ENCODE measurements at places on chromosomes 5 and 9. TPM values are rescaled to one million over a fixed set of nuclear protein-coding genes. Genes with fewer than 3 reads are reported as not detected.

Gene ALDOB
- 858 TPM for polyA plus RNA-seq

Gene IFNB1
- not detected for polyA plus RNA-seq

Gene FBXL7
- 28.3 TPM for polyA plus RNA-seq

Gene CLTA
- polyA plus RNA-seq, result 262 TPM

Gene WDR41
- 50.0 TPM for polyA plus RNA-seq

Gene CARD9
- 2.1 TPM for polyA plus RNA-seq

Gene WDR38
- 0.28 TPM for polyA plus RNA-seq

Gene SPATA31D4
- not detected for polyA plus RNA-seq

Gene SARDH
- 10.9 TPM for polyA plus RNA-seq

DNA sequence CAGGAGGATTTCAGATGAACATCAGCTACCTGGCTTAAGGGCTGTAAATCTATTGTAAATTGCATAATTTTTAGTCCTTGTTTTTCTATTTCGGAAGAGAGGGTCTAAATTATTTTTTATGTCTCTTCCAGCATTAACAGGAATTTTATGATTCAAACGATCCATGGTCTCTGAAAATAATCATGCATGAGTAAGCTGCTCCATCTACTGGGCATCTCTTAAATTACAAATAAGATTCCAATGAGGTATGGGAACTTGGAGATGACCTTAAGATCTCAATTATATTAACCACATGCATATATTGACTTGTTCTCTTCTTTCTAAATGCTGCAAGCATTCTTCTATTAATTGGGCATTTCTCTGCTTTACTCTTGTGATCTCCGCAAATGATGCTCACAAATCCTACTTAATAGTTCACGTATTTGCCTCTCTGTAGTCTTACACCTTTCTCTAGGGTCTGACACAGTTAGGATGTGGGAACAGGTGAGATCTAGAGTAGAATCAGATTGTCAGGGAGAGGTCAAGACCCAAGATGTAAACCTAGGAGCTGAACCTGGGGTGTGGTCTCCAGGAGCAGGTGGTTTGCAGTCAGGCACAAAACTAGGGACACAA lies 86.9 kb downstream of the NUDT12 start:
- no peak for DNase-seq

GRCh38 chr9:90287567-90288274 lies 354.9 kb downstream of the DIRAS2 start:
- no peak for DNase-seq

DNA sequence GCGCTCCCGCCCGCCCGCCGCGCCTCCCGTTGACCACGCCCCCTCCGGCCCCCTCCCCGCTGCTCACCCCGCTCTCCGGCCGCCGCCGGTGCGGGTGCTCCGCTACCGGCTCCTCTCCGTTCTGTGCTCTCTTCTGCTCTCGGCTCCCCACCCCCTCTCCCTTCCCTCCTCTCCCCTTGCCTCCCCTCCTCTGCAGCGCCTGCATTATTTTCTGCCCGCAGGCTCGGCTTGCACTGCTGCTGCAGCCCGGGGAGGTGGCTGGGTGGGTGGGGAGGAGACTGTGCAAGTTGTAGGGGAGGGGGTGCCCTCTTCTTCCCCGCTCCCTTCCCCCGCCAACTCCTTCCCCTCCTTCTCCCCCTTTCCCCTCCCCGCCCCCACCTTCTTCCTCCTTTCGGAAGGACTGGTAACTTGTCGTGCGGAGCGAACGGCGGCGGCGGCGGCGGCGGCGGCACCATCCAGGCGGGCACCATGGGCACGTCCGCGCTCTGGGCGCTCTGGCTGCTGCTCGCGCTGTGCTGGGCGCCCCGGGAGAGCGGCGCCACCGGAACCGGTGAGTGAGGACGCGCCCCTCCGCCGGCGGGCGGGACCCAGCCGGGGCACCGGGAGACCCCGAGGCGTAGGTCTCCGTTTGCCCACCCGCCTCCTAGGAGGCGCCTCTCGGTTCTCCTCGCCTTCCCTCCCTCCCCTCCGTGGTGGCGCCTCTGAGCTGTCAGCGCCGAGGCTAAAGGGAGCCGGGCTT lies at the start of gene VLDLR:
TSS of gene VLDLR (plus strand) at position 66 of the 739 bp plus-strand sequence. CDS start at position 469, 403 bp downstream.
- DNase-seq, result peak; percentile 26

GRCh38 chr9:81112627-81113452 lies 576.5 kb downstream of the TLE1 start:
- no peak for DNase-seq

DNA sequence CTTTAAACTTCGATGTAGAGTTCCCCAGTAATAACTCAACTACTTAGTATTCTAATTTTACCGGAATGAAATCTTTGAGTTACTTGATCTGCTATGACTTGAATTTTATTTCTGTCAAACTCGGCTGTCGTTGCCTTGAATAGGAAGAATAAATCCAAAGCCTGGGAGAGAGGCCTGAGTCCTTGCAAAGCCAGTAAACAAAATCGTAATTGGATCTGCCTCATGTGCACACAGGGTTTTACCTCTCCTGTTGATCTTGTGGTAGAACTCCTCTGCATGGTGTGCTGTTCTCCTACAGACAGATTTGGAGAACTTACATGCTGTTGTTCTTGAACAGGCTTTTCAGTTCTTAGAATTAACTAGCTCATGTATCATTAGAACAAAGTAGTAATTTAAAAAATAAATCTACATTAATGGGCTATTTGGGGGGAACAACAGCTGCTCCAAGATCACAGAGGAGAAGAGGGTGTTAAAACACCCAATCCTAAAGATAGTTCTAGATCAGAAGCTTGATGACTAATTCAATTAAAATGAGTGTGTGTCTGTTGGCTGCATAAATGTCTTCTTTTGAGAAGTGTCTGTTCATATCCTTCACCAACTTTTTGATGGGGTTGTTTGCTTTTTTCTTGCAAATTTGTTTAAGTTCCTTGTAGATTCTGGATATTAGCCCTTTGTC lies 28.9 kb downstream of the HSPB3 start:
- DNase-seq, result no peak

DNA sequence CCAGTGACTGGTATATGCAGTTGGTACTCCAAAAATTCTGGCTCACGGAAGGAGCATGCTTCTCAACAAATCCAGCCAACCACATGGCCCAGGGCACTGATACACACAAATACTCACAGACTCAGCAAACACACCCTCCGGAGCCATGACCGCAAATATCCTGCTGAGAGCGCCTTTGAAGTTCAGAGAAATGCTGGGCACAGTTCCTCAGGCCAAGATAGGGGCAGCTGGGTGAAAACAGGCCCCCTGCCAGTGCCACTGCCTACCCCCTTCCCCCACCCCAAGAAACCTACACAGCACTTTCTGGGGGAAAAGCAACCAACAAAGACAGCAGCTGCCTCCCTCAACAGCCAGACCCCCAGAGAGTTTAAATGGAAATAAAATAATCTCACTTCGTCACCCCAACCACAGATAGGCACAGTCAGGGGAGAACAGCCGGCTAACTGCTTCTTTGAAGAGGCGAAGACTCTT lies 120.0 kb downstream of the C5orf15 start:
- no peak for DNase-seq

DNA sequence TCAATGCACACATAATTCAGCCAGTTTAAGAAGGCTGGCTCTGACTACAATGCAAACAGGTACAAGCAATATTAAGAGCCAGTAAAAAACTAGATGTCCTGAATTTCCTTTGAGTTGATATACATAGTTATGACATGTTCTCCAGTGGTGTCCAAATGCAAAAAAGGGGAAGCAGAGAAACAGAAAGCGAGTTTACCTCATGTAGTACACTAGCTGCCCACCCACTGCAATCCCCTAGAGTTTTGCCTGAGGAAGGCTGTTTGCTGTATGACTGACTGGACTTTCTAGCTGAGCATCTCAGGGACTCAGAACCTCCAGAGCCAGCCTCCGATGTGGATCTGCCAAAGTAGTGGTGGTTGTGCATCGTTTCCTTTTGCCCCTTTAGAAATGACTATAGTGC lies 44.8 kb upstream of the SLC1A3 start:
- no peak for DNase-seq

GRCh38 chr5:52707616-52708015 lies 80.1 kb upstream of the ITGA1 start:
- no peak for DNase-seq

DNA sequence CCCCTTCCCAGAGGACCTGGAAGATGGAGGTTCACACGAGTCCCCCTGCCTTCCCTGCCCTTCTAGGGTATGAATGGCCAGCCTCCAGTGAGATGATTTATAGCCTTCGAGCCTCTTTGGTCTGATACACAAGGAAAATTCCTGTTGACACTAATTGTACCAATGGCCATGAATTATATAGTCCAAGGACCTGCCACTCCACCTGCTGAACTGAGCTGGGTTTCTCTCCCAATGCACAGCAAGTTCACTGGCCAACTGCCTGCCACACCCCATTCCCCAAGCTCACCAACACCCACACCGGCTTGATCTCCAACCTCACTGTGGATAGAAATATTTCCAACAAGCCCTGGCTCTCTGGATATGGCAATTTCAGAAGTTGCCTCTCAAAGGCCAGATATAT lies 9.3 kb upstream of the ADRA1B start:
- DNase-seq, result no peak

GRCh38 chr9:35774907-35775635 lies 16.3 kb upstream of the NPR2 start:
- DNase-seq, result no peak

DNA sequence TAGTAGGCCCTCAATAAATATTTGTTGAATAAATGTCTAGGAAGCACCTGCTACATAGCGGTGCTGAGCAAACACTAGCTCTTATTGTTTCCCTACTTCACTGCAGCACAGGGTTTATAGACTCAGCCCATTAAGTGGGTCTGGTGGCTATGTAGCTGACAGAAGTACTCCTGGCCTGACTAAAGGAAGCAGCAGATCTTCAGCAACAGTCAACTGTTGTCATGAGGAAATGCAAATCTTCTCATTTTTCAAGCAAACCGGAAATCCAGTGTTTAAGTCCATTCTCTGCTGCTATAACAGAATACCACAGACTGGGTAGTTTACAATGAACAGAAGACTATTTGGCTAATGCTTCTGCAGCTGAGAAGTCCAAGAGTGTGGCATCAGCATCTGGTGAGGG lies 2.8 kb upstream of the TEX10 start:
- no peak for DNase-seq

DNA sequence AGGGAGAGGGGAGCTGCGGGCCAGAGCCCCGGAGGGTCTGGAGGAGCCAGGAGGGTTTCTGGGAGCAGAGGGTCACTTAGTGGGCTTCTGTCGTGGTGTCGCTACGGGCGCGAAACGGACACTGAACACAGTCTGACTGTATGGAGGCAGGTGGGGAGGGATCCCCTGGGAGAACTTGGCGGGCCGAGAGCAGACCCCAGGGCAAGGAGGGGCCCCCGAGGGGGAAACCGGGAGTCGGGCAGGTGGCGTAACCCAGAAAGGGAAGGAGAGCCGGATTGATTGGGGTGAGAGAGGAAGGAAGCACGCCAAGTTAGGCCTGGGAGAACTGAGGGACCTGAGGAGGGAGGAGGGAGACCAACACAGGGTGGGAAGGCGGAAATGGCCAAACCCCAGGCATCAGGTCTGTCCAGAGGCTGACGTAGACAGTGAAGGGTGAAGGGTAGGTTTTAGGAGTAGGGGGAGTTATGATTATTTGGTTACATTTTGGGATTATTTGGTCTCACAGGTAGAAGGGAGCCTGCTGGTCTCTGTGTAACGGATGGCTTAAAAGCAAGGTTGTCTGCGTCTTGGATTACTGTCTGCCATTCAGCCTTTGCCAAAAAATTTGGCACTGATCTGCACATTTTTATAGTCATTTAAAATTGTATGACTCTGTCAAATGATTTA lies 3.3 kb upstream of the MSMP start:
- DNase-seq, result no peak

DNA sequence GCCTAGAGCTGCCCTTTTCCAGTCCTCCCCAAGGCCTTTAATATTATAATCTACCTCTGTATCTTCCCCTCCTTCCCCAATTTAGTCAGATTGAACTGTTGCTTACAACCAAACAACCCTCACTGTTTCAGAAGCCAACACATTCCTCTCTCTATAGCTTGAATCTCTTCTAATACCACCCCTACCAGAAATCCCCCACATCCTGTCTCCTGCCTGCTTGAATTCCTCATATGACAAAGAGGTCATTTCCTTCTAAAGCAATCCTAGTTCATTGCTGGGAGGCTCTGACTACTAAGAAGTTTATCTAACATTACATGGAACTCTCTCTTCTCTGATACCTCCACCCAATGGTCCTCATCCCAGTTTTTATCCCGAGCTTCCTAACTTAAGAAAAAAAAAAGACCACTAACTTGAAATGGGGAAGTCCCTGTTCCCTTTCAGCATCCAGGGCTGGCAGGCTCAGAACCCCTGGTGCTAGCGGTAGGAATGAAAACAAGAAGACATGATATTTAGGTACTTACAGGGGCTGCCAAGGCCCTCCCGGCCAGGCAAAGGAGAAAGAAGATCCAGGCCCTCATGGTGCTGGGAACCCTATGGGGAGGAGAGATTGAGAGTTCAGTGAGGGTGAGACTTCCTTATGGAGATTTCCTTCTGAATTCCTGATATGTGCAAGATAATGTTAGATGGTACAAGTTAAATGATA lies 11.0 kb downstream of the SPARC start:
- DNase-seq, result no peak

GRCh38 chr9:8558176-8558575 lies 758.6 kb upstream of the DMAC1 start:
- no peak for DNase-seq

DNA sequence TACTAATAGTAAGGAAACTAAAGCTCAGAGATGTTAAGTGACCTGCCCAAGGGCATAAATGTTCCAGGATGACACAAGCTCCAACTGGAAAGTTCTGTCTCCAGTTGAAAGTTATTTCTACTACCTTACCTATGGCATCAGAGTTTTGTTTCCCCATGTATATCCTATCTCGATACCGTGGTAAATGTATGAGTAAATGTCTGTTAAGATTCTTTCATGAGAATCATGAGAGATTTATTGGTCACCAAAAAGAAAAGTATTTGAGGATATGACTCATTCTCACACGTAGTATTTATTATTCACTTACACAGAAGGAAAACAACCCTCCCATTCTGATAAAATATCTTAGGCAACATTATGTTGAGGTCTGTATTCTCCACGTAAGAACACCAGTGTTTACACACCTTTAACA lies 11.1 kb upstream of the SHOC1 start:
- DNase-seq, result no peak

DNA sequence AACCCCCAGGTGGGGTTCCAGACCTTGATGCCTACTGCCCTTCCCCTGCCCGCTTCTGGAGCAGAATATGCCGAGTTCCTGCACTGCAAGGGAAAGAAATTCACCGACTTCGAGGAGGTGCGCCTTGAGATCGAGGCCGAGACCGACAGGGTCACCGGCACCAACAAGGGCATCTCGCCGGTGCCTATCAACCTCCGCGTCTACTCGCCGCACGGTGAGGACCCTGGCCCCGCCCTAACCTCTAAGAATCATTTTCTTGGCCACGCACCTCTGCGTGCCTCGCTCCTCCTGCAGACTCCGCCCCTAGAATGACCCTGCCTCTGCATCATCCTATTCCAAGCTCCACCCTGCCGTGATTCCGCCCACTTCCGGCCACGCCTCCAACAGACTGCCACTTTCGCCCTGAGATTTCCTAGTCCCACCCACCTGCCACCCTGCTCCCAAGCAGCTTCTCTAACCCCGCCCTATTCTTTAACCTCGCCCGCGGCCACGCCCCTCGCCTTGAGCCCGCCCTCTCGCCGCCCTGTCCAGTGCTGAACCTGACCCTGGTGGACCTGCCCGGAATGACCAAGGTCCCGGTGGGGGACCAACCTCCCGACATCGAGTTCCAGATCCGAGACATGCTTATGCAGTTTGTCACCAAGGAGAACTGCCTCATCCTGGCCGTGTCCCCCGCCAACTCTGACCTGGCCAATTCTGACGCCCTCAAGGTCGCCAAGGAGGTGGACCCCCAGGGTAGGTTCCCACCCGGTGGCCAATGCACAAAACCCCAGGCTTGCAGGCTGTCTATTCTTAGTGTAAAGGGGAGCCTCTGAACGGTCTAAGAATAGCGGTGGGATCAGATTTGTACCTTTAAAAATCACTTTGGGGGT lies 15.6 kb downstream of the DNM1 start:
- DNase-seq, result peak; percentile 66

- DNase-seq, result no peak
Measured at GRCh38 chr5:102536323-102536928, 37.6 kb upstream of the SLCO6A1 start.
